Activated CD4-positive, CD25-positive, alpha-beta regulatory T cell treated with anti-CD3 and anti-CD28 coated beads, Interleukin-2, amount 50 U/mL, for 24 hours (primary cell): ENCODE measurements at places on chromosomes 2 and 18.

DNA sequence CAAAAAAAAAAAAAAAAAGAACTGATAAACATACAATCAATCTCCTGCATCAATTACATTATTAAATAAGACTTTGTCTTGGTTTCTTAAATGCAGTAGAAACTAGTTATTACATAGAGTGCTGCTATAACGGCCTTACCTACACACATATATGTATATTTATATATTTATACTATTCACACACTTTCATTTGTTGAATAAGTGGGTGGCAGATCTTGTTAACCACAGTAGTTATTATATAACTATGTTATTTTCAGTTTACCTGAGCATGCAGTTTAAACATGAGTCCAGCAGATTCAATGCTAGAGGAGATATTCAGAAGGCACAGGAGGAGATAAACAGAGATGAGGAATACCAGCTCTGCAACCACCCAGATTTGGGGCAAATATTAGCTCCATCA is 81.5 kb upstream of the CD226 start:
- peak; percentile 33 for ATAC-seq

- ATAC-seq, result peak; percentile 83
Observed at GRCh38 chr2:231926180-231926741, at the start of gene NPPC. Gene NPPC (minus strand): TSS chr2:231926396. CDS start chr2:231926249, 147 bp downstream.

GRCh38 chr2:40244675-40245074 is 207.2 kb downstream of the SLC8A1 start:
- ATAC-seq, result peak; percentile 46

DNA sequence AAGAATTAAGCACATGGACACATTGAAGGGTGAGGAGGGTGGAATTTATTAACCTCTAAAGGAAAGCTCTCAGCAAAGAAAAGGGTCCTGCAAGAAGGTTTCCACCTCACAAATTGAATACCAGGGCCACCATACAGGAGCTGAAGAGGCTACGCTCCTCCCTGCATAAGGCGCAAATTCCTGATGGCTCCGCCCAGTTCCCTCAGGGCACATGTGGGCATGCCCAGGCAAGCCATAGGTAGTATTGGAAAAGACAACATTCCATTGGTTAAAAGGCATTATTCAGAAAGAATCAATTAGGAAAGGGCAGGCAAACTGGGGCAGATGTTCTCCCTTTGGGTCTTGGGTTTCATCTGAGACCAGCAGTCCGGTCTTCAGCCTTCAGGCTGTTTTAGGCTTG is 161.2 kb downstream of the PTPRM start:
- ATAC-seq, result no peak

GRCh38 chr2:16931441-16931840 is 265.8 kb upstream of the CYRIA start:
- ATAC-seq, result no peak
